ENCODE measurements at places on chromosomes 12 and 14.

- DNase-seq, result no peak
Observed at GRCh38 chr12:73361864-73362230, 1089.7 kb downstream of the TRHDE start.

DNA sequence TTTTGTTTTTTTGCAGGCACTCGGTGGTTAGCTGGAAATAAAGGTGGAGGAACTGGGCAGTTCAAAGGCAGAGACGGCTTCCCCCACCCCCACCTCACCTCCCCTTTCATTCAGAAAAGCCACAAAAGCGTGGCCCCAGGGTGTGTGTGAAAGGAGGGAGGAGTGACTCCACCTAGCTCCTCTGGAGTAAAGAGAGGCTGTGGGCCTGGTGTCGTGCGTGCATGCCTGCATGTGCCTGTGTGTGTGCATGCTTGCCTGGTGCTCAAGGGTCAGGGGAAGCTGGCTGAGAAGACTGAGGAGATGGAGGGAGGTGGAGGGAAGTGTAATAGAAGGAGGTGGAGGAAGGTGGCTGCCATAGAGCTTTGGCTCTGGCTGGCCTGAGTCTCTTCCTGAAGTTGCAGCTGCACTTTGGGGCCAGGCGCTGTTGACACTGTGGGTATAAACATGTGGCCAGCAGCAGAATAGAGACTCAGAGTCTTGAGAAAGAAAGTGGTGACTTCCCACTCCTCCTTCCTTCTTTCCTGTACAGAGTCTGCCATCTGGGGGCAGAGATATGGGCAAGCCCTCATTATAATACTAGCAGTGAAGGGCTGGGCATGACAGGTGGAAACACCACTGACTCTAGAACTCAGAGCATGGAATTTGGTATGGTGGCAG is 36.9 kb upstream of the SINHCAF start:
- no peak for DNase-seq

GRCh38 chr12:120369603-120370342 is 809 bp upstream of the MSI1 start:
- no peak for DNase-seq

DNA sequence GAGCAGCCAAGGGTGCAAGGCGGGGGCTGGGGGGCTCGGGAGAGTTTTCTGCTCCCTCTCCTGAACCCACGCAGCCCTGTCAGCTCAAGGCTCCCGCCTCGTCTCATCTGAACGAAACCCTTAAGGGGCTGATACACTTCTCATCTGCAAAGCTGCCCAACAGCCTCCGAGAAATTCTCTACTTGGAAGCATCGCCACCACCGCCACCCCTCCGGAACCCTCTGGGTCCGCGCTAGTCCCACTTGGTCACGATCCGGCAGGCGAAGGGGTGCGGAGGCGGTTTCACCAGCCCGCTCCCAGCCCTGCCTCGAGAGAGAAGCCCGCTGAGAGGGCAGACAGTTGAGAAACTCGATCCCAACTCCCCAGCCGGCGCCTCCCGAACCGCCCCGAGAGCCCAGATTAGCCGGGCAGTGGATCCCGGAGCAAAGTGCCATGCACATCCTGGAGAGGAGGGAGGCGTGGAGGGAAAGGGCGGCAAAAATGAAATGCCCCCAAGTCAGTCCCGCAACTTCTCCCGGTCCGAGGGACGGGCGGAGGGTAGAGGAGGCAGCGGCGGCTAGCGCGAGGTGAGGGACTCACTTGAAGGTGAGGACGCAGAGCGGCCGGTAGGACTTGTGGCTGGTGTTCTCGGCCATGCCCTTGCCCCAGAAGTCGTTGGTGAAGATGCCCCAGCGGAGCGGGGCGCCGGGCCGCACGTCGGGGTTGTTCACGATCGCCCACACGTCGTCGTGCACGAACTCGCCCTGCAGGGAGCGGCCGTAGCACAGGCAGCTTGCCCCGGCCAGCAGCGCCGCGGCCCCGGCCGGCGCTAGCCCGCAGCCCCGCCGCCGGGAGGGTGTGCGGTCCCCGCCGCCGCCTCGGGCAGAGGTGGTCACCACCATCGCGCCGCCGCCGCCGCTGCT is 620 bp downstream of the TMTC1 start:
- peak; percentile 35 for DNase-seq

Data from left renal pelvis (tissue), 4 donors.